Activated naive CD4-positive, alpha-beta T cell (primary cell): ENCODE measurements at places on chromosomes 2 and 18.

- no peak for DNase-seq
These were observed 1.5 kb downstream of the SMCHD1 start for GRCh38 chr18:2656981-2657512.

DNA sequence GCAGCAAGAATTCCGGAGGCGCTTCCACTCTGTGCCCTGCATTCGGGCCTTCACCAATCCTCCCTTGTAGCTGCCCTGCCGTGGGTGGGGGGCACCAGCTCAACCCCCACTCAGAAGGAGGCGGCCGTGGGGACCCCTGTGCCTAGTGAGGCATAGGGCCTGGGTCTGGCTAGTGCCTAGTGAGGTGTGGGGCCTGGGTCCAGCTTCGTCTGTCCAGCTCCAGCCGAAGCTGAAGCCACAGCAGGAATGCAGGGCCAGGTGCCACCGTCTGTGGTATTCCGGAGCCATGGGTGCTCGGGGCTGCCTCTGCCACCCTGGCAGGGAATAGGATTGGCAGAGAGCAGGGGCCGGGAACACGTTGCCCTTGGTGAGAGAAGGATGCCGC is 12.3 kb downstream of the ODC1 start:
- no peak for DNase-seq

DNA sequence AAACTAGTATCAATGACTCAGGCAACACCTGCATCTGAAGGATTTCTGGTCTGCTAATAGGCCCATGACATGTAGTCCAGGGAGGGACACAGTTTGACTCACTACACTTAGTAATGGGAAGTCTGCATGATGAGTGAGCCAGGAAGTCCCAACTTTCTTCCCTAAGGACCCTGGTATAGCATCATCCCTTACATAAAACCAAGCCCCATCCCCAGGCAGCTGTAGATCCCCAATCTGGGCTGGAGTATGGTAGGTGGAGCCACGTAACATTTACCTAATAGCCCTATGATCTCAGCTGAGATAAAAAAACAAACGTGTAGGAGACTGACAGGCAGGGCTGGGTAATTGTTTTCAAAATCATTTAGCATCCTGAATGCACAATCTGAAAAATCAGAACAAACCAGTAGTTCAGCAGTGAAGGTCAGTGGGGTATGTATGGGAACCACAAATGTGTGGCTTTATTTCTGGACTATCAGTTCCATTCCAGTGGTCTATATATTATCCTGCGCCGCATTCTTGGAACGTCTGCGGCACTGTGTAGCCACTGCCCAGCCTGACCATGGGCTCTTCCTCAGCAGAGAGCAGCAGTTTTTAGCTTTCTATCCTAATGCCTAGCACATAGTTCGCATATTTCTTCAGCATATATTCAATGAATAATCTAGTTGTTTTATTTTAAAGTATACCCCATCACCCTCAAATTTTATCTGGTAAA is 33.5 kb downstream of the EPB41L3 start:
- no peak for DNase-seq

DNA sequence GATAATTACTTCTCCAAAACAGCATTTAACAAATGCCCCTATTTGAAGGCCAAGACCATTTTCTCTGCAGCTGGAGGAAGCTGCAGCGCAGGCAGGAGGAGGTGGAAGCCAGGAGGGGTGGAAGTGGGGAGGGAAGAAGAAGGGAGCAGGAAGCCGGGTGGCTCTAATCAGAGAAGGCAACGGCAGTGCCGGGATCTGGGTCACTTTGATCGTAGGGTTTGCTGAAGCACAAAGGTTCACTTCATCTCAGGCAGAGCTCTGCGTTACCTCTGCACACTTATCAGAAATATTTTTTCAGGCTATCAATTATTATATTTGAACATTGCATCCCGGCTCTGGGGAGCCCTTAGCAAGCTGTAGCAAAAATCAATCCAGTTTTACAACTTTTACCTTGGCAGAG is 315.8 kb upstream of the POU3F3 start:
- no peak for DNase-seq

GRCh38 chr2:86790676-86791572 is at the start of gene CD8A:
CD8A (minus strand) TSS chr2:86790913; CDS start chr2:86790825, 88 bp downstream.
- no peak for DNase-seq

DNA sequence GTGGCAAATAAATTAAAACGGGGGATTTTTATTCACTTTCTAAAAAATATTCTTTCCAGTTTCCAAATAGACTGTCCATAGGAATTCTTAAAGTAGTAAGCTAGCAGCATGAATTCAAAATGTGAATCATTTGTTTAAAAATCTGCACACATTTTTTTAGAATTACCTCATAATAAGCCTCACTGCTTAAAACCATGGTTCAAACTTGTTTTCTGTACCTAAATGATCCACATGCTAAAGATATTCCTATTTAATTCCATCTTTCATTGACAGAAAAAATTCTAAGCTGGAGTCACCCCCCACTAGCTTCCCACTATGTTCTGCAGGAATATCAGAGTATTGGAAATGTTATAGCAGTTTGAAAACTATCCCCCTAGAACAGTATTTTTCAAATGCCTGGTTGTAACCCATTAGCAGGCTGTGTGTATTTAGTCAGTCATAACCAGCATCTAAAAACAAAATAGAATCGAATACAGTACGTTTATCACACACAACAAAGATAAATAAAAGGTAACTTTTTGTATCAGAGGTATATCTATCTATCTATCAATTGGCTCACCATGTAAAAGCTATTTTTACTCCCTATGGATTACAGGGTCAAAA is 11.2 kb upstream of the IKZF2 start:
- DNase-seq: no peak

DNA sequence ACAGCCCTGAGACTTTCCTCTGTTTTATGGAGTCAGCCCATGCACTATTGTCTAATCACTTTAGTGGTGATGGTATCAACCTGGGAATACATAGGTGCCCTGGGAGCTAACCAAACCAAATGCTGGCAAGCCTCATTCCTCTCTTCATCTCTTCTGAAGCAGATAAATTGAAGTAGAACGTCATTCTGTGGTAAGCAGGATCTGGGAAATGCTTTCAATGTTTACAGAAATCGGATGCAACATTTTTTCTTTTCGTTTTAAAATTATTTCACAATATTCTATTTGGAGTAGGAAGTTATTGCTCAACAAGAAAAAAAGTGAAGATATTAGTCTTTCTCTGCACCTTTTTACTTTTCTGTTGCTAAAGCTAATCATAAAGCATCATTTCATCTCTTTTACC is 114.2 kb downstream of the RBMS1 start:
- no peak for DNase-seq

- no peak for DNase-seq
These were observed 1.4 kb upstream of the SOX11 start for GRCh38 chr2:5690718-5691220.
